ENCODE measurements at places on chromosomes 2 and 18.
A peak's percentile ranks its signal among the peaks of the same experiment; 100 is the strongest.

- no peak overlapping the region for H3K4me3 ChIP-seq
- H3K4me1 ChIP-seq, result no peaks in the 10 kb centered on the region
- no peaks in the 10 kb centered on the region for H3K36me3 ChIP-seq
- H3K27me3 ChIP-seq, result peaks cover 4% of the 10 kb centered on the region
- H3K27ac ChIP-seq, result no peak overlapping the region
Observed at GRCh38 chr2:16464641-16465040, 201.0 kb downstream of the CYRIA start.

DNA sequence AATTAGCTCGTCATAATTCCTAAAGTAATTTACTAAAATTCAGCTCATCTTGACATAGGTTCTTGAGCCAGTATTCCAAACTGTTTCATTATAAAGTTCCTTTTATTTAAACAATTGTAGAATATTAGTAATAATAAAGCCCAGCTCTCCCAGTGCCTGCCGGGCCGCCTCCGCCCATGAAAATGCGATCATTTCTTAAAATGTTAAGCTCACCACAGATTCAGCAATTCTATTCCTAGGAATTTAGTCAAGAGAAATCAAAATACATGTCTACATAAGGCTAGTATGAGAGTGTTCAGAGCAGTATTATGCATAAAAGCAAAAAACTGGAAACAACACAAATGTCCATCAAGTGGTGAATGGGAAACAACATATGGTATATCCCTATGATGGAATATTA lies 52.0 kb downstream of the XDH start:
- no peak overlapping the region for H3K4me3 ChIP-seq
- H3K36me3 ChIP-seq, result no peaks in the 10 kb centered on the region
- no peak overlapping the region for H3K27ac ChIP-seq
- DNase-seq, result no peak

GRCh38 chr2:207467716-207468347 lies 61.9 kb upstream of the CREB1 start:
- H3K27ac ChIP-seq, result no peak overlapping the region
- no peak for DNase-seq
- no peak overlapping the region for H3K4me3 ChIP-seq
- no peaks in the 10 kb centered on the region for H3K36me3 ChIP-seq

DNA sequence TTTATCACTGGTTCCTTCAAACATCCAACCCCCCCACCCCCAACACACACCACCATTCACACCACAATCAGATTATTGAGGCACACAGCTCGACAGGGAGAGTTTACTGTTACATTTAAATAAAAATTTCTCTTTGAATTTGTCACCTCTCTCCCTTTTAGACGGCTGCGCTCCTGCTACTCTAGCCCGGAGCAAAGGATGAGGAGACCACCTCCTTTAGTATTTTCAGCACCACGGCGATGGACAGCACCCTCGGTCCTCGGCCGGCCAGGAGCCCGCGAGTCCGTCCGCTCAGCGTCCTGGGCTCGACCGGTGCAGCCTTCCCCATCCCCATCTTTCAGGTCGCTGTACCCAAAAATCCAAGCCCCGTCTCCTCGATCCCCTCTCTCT lies 892 bp downstream of the CELF4 start:
- DNase-seq, result peak; percentile 70
- peaks cover 29% of the 10 kb centered on the region for H3K4me1 ChIP-seq
- H3K4me3 ChIP-seq, result peak overlapping the region; percentile 53

DNA sequence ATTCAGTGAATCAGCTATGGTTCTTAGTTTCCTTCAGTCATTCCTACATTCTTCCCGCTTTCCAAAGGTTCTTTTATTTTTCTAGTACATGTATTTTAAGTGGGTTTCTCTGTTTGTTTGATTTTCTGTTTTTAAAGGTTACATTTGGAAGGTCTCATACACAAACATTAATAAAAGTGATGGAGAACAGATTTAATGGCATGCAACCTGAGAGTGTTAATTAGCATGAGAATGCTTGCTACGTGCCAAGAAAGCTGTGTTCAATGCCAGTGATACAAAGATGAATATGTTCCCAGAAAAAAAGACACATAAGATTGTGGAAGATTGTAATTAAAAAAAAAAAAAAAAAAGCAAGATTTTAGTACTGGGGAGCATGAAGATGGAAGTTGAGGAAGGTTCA lies 61.8 kb upstream of the CDC42EP3 start:
- no peaks in the 10 kb centered on the region for H3K27me3 ChIP-seq
- peaks cover 57% of the 10 kb centered on the region for H3K4me1 ChIP-seq
- H3K36me3 ChIP-seq, result no peaks in the 10 kb centered on the region
- no peak overlapping the region for H3K4me3 ChIP-seq

GRCh38 chr2:2263196-2263829 lies 67.8 kb downstream of the MYT1L start:
- H3K27me3 ChIP-seq, result no peaks in the 10 kb centered on the region
- H3K36me3 ChIP-seq, result no peaks in the 10 kb centered on the region
- no peak for DNase-seq
- H3K27ac ChIP-seq, result no peak overlapping the region

DNA sequence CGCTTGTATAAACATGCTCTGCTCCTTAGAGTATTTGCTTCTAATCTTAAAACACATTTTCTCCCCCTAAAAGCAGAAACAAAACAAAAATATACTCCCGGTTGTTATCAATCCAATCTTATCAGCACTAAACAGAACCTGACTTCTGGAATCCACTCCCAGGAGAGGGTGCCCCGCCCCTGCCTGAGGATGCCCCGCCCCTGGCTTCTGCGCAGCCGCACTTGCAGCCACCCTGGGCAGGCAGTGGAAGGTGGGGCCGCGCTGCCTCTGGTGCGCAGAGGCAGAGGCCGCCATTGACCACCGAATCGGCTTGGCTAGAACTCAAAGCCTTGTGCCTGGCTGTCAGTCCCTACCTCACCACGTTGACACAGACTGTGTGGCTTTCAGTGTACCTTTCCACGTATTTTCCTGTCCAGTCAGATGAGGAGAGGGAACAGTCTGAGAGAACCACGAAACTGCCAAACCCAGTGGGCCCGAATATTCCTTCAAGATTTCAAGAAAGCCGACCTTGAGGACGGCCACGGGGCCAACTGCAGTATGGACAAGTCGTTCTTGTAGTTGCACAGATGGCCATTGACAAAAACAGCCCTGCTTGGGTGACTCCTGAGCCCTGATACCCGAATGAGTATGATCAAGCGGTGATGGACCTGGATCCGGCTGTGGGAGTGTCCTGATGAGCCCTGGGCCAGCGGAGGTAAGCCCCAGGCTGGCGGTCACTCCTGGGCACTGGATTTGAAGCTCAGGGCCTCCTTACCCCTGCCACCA lies 46.2 kb upstream of the ARHGAP28 start:
- peak; percentile 57 for DNase-seq
- peak overlapping the region; percentile 21 for H3K4me3 ChIP-seq
- peak overlapping the region; percentile 65 for H3K27ac ChIP-seq
- no peaks in the 10 kb centered on the region for H3K36me3 ChIP-seq
- no peaks in the 10 kb centered on the region for H3K4me1 ChIP-seq

DNA sequence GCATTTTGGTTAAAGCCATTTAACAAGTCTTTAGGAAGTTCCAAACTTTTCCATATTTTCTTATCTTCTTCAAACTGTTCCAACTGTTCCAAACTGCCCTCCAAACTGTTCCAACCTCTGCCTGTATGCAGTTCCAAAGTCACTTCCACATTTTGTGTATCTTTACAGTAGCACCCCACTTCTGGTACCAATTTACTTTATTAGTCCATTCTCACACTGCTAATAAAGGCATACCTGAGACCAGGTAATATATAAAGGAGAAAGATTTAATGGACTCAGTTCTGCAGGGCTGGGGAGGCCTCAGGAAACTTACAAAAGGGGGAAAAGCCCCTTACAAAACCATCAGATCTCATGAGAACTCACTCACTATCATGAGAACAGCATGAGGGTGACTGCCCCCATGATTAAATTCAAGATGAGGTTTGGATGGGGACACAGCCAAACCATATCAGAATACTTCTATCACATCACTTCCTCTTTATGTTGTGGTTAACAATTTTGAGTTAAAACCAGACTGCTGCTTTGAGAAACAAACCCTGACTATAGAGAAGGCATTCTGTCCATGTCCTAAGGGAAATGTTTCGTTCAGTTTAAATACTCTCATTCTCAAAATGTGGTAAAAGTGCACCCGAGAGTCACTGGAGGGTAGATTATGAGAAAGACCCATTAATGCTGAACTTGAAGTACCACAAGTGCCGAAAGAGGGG lies 11.0 kb downstream of the IL18R1 start:
- H3K27ac ChIP-seq, result no peak overlapping the region
- no peaks in the 10 kb centered on the region for H3K4me1 ChIP-seq
- no peaks in the 10 kb centered on the region for H3K27me3 ChIP-seq
- DNase-seq, result no peak
- H3K36me3 ChIP-seq, result no peaks in the 10 kb centered on the region

DNA sequence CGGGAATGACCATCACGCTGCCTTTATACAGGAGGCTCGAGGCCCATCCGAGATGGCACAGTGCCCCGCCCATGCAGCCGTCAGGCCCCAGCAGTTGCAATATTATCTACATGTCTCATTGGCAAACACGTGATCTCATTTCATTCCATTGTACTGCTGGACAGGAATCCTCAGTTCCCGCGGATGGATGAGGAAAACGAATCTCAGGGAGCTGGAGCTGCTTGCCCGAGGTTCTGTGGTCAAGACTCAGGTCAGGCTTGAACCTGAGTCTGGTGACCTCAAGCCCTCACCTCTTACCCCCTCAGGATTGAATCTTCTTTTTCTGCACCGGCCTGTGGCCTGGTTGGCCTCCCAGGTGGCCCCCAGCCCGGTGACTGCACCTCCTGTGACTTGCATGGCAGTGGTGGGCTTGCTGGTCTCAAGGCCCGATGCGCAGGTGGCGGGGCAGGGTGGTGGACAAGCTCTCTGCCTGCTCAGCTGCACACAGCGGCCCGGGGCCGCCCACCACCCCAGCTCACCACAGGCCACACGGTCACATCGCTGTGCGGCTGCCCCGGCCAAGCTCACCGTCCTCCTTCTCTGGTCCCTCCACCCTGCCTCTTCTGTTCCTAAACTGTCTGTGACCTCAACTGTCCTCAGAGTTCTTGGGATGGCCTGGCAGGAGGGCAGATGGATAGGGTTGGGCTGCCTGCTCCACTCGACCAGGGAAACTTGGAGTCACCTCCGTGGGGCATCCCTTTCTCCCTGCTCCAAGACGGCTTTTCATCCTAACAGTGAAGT lies 52.0 kb upstream of the HS6ST1 start:
- peak; percentile 48 for DNase-seq
- no peak overlapping the region for H3K4me3 ChIP-seq
- peaks cover 29% of the 10 kb centered on the region for H3K4me1 ChIP-seq
- no peaks in the 10 kb centered on the region for H3K36me3 ChIP-seq

DNA sequence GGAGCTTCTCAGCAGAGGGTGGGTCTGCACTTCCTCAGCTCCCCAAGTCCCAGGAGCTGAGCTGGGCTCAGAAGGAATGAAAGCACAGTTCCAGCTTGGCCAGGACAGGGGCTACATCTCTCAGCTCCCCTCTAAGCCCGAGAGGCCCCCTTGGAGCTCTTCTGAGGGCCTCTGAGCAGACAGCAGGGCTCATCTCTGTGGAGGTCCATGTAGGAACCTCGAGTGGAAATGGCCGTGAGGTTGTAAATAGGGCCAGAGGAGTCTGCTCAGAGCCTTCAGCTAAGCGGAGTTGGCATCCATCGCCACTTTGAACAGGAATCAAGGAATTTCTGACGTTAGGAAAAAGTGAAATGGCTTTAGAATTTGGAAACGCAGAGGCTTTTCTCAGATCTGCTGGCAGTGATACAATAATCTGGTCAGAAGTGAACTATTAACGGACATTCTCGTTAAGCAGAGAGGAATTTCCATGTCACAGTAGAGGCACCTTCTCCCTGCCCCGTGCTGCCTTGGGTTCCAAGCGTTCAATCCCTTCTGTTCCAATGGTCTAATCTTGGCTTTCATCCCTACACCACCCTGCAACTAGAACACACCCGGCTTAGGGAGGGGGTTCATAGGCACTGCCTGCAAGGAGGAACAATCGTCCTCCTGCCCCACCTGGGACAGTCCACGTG lies 213.9 kb downstream of the NDUFA10 start:
- no peaks in the 10 kb centered on the region for H3K4me1 ChIP-seq
- H3K27ac ChIP-seq, result peak overlapping the region; percentile 35
- H3K36me3 ChIP-seq, result no peaks in the 10 kb centered on the region
- no peak overlapping the region for H3K4me3 ChIP-seq
- H3K27me3 ChIP-seq, result no peaks in the 10 kb centered on the region

GRCh38 chr2:144596073-144596871 lies 76.4 kb upstream of the ZEB2 start:
- H3K36me3 ChIP-seq, result no peaks in the 10 kb centered on the region
- H3K4me3 ChIP-seq, result no peak overlapping the region
- no peaks in the 10 kb centered on the region for H3K27me3 ChIP-seq
- DNase-seq, result no peak
- peaks cover 8% of the 10 kb centered on the region for H3K4me1 ChIP-seq
- H3K27ac ChIP-seq, result no peak overlapping the region

DNA sequence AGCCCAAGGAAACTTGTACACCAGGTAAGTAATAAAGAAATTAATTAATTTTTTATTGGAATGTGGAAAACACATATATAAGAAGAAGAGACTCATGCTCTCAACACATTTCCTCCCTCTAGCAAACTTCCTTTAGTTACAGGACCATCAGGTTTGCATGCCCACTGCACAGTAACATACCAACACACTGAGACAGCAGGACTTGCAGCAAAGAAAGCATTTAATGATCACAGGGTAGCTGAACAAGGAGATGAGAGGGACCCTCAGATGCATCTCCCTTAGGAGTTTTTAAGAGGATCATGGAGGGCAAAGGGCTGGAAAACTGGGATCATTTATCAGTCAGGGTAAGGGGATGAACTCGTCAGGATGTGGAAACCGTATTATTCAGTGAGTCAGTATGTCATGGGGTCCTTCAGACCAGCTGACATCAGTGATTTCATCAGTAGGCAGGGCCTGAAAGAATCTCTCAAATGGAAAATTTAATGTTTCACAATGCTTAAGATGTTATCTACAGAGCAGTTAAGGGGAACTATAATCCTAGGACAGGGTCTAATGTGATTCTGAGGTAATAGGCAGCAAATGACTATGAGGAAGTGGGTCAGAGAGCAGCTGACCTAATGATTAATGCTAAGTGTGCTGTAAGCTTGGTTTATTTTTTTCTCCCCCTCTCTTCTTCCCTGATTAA lies 193.8 kb upstream of the RND3 start:
- no peak overlapping the region for H3K27ac ChIP-seq
- H3K36me3 ChIP-seq, result no peaks in the 10 kb centered on the region
- no peaks in the 10 kb centered on the region for H3K4me1 ChIP-seq
